Stomach (tissue), 19 donors: ENCODE measurements at places on chromosomes 16 and 17. TPM values are rescaled to one million over a fixed set of nuclear protein-coding genes. Genes with fewer than 3 reads are reported as not detected.
A peak's percentile ranks its signal among the peaks of the same experiment; 100 is the strongest.

Gene ADAP2
- 8.0 TPM for total RNA-seq

GRCh38 chr16:22291860-22292318, 5.3 kb upstream of the POLR3E start:
- no peak overlapping the region for H3K4me3 ChIP-seq
- DNase-seq = no peak

Gene COASY
- total RNA-seq = 33.3 TPM

DNA sequence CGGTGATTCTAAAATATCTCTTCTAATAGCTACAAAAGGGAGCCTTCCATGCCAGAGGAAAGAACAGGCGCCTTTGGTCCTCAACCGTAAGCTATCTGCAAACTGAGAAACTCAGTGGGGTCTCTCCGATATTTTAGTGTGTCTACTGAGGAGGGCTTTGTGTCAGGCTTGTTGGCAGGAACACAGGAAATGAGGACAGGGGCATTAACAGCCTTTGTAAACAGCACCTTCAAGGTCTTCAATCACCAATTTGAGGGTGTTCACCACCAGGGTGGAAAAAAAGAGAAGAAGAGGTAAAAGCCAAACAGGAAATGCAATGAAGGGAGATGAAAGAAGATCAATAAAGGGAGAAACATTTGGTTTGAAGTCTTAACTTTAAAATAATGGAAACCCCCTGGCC, 580.1 kb upstream of the SALL1 start:
- H3K27ac ChIP-seq = no peak overlapping the region
- H3K27me3 ChIP-seq = no peaks in the 10 kb centered on the region
- no peak for DNase-seq
- no peaks in the 10 kb centered on the region for H3K36me3 ChIP-seq
- H3K4me1 ChIP-seq = no peaks in the 10 kb centered on the region

- no peaks in the 10 kb centered on the region for H3K27me3 ChIP-seq
- no peak for DNase-seq
- no peak overlapping the region for H3K4me3 ChIP-seq
- H3K36me3 ChIP-seq = no peaks in the 10 kb centered on the region
- H3K27ac ChIP-seq = no peak overlapping the region
These were observed 6.8 kb downstream of the CACNG1 start for GRCh38 chr17:67051155-67051538.

DNA sequence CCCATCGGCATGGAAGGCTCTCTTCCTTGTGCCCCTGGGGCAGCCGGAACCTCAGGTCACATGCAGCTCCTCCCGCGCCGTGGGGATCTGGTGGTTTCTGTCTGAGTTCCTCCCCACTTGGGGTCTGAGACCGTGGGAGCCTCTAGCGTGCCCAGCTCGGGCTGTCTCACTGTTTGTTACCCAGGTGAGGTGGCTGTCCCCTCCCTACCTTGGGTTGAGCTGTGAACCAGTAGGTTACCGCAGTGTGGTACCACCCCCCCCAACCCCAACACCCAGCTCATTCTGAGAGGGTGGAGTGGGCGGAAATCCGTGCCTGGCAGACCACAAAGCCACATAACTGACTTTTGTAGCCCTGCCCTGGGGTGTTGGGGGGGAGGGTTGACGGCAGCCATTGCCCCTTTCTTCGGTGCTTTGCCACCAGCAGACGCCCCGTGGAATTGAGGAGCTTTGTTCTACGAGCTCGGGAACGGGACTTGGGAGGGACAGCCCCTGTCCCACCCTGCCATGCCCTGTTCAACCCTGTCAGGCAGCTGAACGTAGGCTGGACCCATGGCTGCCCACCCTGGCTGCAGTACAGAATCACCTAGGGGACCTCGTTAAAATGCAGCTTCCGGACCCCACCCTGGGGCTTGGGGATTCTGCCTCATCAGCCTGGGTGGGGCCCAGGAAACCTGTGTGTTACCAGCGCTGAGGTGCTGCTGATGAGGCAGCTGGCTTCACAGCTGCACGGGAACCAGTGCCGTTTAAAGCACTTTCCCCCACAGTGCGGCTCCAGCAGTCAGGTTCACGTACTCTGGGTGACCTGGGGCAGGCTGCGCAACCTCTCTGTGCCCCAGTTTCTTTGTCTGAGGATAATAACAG, 18.5 kb downstream of the RAP1GAP2 start:
- H3K27me3 ChIP-seq = no peaks in the 10 kb centered on the region
- DNase-seq = no peak
- no peak overlapping the region for H3K4me3 ChIP-seq
- H3K36me3 ChIP-seq = no peaks in the 10 kb centered on the region
- peaks cover 4% of the 10 kb centered on the region for H3K4me1 ChIP-seq
- peak overlapping the region; percentile 46 for H3K27ac ChIP-seq

Gene ABCA9
- 5.9 TPM for total RNA-seq

Gene OTOP2
- not detected for total RNA-seq

- DNase-seq = no peak
- no peak overlapping the region for H3K27ac ChIP-seq
- H3K27me3 ChIP-seq = no peaks in the 10 kb centered on the region
- H3K4me3 ChIP-seq = no peak overlapping the region
These were observed 180.2 kb upstream of the N4BP1 start for GRCh38 chr16:48790151-48790550.

Gene DDX52
- 29.6 TPM for total RNA-seq
